ENCODE measurements at places on chromosomes 13 and 19. TPM values are rescaled to one million over a fixed set of nuclear protein-coding genes. Genes with fewer than 3 reads are reported as not detected.

GRCh38 chr13:105630431-105630830, 905.0 kb downstream of the EFNB2 start:
- no peaks in the 10 kb centered on the region for H3K27me3 ChIP-seq
- H3K4me1 ChIP-seq: no peaks in the 10 kb centered on the region
- no peak overlapping the region for H3K27ac ChIP-seq
- no peak for DNase-seq

Gene SYNGR4
- not detected for total RNA-seq

- no peak for DNase-seq
- peaks cover 41% of the 10 kb centered on the region for H3K36me3 ChIP-seq
- peak overlapping the region; percentile 97 for H3K27ac ChIP-seq
- no peaks in the 10 kb centered on the region for H3K27me3 ChIP-seq
Observed at GRCh38 chr19:54462655-54463530, 685 bp downstream of the LENG9 start.

- H3K4me1 ChIP-seq: no peaks in the 10 kb centered on the region
- no peak overlapping the region for H3K27ac ChIP-seq
- H3K36me3 ChIP-seq: no peaks in the 10 kb centered on the region
- H3K27me3 ChIP-seq: peaks cover 12% of the 10 kb centered on the region
- H3K4me3 ChIP-seq: no peak overlapping the region
Observed at GRCh38 chr19:33220735-33221134, 4.9 kb downstream of the SLC7A10 start.

Gene MAG
- not detected for total RNA-seq
